ENCODE measurements at places on chromosomes 1 and 21.
A peak's percentile ranks its signal among the peaks of the same experiment; 100 is the strongest.

DNA sequence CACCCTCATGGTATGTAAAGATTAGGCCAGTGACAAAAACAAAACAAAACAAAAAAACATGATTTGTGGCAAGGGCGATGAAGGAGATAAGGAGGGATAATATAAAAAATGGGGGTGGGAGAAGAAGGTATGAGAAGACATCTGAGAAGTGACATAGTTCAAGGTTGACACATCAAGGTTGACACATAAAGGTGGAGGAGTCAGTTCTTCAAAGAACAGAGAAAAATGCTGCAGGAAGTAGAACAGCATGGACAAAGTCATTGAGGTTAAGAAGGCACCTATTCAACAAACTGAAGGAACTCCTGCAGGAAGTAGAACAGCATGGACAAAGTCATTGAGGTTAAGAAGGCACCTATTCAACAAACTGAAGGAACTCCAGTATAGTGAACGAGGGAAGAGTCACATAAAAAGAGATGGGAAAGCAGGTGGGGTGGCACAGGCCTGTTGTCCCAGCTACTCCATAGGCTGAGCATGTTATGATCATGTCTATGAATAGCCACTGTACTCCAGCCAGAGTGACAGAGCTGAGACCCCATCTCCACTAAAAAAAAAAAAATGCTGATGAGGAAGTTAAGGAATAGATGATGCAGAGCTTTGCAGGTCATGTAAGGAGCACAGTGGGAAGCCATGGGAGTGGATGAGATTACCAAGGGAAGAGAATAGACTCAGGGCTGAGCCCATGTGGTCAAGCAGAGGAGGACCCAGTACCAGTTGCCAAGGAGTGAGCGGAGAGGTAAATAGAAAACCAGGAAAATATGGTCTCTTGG, 101.5 kb downstream of the ZFYVE9 start:
- no peak for DNase-seq

GRCh38 chr1:61439234-61439633, 285.7 kb downstream of the TM2D1 start:
- DNase-seq: peak; percentile 53

DNA sequence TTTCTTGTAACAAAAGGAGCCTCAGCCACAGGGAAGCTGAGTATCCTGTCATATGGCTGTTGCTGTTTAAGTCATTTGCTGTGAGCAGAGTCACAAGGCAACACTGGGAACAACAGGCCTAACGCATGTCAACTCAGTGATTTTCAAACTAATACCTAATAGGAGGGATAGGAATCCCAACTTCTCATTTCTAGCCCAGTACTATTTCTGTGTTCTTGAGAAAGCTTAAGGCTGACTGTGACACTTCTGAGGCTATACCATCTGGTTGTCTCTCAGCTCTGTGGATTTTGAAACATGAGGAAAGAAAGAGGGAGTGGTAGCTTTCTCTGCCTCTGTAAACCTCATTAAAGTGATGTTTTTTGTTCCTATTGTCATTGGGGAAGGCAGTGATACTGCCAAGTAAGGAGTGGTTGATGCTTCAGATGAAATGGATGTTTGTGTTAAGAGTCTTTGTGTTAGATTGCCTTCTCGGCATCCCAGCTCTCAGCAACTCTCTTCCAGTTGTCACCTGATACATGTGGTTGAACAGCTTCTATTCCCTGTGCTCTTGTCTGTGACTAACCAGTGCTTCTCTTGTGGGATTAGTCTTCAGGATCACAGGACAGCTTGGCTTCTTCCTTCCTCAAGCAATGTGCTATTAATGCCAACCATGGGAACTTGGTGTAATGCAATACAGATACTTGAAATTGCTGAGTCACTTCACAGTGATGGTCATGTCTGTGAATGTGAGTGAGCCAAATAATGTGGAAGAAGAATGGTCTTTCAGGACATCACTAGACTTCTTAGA, 166.8 kb upstream of the IVNS1ABP start:
- peak; percentile 73 for DNase-seq

- peak; percentile 70 for DNase-seq
Observed at GRCh38 chr1:198932351-198932991, 293.6 kb downstream of the PTPRC start.

GRCh38 chr1:6271554-6271953, 10.7 kb upstream of the GPR153 start:
- peak; percentile 85 for DNase-seq

GRCh38 chr1:185960422-185961321, 226.5 kb downstream of the HMCN1 start:
- DNase-seq: peak; percentile 95

DNA sequence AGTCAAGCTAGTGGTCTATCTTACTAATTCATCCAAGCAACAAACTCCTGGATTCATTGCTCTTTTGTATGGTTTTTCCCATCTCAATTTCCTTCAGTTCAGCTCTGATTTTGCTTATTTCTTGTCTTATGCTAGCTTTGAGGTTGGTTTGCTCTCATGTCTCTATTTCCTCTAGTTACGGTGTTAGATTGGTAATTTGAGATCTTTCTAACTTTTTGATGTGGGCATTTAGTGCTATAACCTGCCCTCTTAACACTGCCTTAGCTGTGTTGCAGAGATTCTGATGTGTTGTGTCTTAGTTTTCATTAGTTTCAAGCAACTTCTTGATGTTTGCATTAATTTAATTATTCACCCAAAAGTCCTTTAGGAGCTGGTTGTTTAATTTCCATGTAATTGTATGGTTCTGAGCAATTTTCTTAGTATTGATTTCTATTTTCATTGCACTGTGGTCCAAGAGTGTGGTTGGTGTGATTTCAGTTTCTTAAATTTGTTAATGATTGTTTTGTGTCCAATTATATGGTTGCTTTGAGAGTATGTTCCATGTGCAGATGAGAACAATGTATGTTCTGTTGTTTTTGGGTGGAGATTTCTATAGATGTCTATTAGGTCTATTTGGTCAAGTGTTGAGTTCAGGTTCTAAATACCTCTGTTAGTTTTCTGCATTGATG, 154.6 kb downstream of the PLPPR5 start:
- no peak for DNase-seq

DNA sequence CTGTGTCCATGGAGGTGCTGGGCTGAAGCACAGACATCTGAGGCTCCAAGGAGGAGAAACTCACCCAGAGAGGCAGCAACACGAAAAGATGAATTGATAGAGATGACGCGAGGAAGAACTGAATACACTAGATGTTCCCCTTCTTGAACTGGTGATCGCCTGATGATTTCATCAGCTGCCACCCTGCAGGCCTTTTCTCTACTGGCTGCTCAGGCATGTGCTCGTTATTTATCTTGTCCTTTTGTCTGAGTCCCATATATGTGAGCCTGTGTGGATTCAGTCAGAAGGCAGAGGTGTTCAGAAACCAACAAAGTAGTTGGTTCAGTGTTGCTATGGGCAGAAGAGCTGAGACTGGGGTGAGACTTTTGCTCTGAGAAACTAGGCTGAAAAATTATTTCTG, 104.2 kb downstream of the SPATA46 start:
- no peak for DNase-seq

DNA sequence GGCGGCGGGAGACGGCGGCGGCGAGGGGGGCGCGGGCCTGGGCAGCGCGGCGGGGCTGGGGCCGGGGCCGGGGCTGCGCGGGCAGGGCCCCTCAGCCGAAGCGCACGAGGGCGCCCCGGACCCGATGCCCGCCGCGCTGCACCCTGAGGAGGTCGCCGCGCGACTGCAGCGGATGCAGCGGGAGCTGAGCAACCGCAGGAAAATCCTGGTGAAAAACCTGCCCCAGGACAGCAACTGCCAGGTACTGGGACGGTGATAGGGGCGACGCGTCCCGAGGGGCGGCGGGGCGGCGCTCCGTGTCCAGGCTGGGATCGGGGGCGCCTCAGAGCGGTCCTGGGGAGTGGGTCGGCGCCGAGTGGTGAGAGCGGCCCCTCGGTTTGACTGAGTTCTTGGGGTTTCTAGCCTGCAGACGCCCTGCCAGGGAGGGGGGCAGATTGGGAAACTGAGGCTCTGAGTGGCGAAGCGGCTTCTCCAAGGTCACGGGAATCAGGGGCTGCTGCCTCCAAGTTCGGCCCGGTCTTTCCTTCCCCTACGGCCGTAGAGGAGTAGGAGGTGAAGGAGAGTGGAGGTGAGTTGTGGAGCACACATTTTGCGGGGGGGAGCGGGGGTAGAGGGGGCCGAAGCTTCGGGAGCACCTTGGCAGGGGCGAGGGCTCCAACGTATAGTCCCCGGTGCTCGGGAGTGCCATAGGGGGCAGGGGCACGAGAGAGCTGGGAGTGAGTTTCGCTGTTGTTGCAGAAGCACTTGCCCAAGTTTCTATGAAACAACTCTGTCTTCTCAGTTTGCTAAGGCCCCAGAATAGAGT, 508 bp downstream of the RAVER2 start:
- peak; percentile 70 for DNase-seq

GRCh38 chr1:94623560-94624148, 82.1 kb upstream of the F3 start:
- DNase-seq: no peak

GRCh38 chr1:67427947-67428346, 2.3 kb downstream of the SERBP1 start:
- no peak for DNase-seq

- DNase-seq: peak; percentile 71
Observed at GRCh38 chr1:55820501-55820900, 605.3 kb upstream of the USP24 start.

DNA sequence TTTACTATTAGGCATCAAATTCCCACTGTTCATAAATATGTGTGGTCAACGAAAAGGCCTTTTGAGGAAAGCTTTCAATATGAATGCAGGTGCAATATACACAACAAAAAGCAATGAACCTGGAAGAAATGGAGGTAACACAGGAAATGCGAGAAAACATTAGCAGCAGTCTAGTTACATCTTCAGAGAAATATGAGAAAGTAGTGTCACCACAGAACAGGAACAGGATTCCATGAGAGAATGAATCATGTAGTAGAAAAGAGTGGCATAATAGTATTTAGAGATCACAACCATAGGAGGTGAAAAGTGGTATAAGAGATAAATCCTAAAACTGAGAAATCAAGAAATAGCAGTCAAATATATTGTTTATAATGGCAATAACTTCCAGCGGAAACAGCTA, 103.7 kb downstream of the AK5 start:
- DNase-seq: no peak

- no peak for DNase-seq
Observed at GRCh38 chr21:26826801-26827200, 18.4 kb downstream of the ADAMTS1 start.

All from NCI-H69 (cell line).